ENCODE measurements at places on chromosomes 6 and 20. TPM values are rescaled to one million over a fixed set of nuclear protein-coding genes. Genes with fewer than 3 reads are reported as not detected.

GRCh38 chr20:17226410-17227218 lies at the start of gene PCSK2:
Gene PCSK2, plus strand, starts transcription at chr20:17227040. Its CDS starts 266 bp downstream, at chr20:17227306.
- DNase-seq = no peak

GRCh38 chr6:15689586-15690482 lies 27.0 kb upstream of the DTNBP1 start:
- DNase-seq = no peak

EBF4 gene
- total RNA-seq = 0.76 TPM

- DNase-seq = no peak
Measured at GRCh38 chr20:52425253-52425652, 233.7 kb upstream of the ZFP64 start.

DNA sequence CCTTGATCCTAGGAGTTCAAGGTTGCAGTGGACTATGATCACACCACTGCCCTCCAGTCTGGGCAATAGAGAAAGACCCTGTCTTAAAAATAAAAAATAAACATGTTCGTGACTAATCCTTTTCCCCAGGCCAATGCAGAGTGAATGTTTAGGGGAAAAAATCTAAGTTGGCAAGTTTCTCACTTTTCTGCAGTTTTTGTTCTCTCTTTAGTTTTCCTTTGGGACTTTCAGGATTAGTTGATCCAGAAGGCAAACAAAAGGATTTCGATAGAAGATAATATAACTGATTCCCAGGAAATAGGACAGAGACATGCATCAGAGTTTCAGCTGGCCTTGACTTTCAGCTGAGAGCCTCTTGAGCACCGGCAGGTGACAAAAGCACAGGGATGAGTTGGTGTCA lies 53.3 kb downstream of the SOD2 start:
- no peak for DNase-seq
